ENCODE measurements at places on chromosomes 16 and 17.

- no peak for DNase-seq
Observed at GRCh38 chr16:50945171-50945570, 203.3 kb downstream of the CYLD start.

DNA sequence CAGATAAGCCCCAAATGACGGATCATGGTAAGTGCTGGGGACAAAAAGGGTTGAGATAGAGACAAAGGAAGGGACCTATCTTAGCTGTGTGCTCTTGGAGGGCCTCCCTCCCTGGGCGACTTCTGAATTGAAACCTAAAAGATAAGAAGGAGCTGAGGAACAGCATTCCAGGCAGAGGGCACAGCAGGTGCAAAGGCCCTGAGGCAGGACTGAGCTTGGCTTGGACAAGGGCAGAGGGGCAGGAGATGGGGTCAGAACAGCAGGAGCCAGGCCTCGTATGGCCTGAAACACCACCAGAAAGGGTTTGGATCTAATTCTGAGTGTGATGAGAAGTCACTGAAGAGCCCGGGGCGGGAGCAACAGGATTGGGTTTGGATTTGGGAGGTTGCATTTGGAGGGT, 75.4 kb downstream of the RTN4RL1 start:
- no peak for DNase-seq

DNA sequence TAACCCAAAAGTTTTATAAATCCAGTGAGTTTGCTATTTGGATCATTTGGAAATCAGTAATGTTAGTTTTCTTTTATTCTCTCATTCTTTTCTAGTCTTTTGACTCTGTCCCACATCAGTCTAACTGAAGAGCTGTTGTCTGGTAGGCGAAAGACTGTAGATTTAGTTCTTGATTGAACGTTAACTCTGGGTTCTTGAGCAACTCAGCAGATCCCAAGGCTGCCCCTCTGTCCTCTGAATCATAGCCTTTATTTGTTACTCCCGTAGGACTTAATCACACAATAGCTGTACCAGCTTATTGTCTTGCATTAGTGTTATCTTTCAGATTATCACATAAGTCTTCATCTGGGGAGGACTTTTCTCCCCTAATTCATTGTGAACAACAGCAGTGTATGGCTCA, 119.3 kb upstream of the TOM1L1 start:
- no peak for DNase-seq

- DNase-seq, result no peak
Observed at GRCh38 chr16:83441517-83441916, 366.3 kb upstream of the HSBP1 start.

GRCh38 chr16:89004209-89004831, 27.3 kb upstream of the CBFA2T3 start:
- DNase-seq, result no peak
